Right atrium auricular region (tissue), 2 donors: ENCODE measurements at places on chromosomes 2 and 18. TPM values are rescaled to one million over a fixed set of nuclear protein-coding genes. Genes with fewer than 3 reads are reported as not detected.

GRCh38 chr2:219405958-219406860 lies 12.0 kb upstream of the DES start:
- no peak for DNase-seq

DNA sequence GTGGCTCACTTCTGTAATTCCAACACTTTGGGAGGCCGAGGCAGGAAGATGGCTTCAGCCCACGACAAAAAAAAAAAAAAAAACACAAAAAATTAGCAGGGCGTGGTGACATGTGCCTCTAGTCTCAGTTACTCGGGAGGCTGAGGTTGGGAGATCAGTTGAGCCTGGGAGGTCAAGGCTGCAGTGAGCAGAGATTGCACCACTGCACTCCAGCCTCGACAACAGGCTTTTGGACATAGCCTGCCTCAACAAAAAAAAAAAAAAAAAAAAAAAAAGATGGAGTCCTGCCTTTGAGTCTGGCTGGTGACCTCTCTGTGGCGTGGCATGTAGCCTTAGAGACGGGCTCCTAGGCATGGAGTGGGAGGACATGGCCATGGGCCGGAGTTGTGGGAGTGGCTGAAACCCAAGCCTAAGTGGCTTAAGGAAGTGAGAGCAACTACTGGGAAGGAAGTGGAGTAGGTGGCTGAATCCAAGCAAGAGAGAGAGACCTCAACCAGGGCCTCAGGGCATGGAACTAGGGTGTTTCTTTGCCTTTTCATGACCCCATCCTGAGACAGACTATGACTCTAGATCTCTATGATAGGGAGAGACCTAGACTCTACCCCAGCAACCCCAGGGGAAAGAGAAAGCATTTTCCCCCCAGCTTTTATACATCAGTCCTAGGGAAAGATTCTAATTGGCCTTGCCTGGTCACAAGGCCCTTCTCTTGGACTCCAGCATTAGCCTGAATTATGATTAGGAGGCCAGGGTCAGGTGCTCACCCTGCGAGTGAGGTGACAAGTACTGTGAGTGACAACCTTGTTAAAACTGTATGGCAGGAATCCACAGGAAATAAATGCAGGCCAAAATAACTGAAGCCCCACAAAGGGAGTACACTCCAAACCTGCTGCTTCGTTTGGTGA lies 34.2 kb downstream of the NPAS2 start:
- DNase-seq, result no peak

- no peak for DNase-seq
Observed at GRCh38 chr2:48400553-48401164, 129.3 kb upstream of the STON1 start.

- DNase-seq, result no peak
Observed at GRCh38 chr2:46695283-46695682, 215.9 kb downstream of the TMEM247 start.

GRCh38 chr2:59025157-59025757 lies 784.1 kb upstream of the FANCL start:
- no peak for DNase-seq

The TCF7L1 gene
- 3.1 TPM for total RNA-seq

- DNase-seq, result no peak
Observed at GRCh38 chr2:222976521-222977061, 75.4 kb upstream of the KCNE4 start.

DNA sequence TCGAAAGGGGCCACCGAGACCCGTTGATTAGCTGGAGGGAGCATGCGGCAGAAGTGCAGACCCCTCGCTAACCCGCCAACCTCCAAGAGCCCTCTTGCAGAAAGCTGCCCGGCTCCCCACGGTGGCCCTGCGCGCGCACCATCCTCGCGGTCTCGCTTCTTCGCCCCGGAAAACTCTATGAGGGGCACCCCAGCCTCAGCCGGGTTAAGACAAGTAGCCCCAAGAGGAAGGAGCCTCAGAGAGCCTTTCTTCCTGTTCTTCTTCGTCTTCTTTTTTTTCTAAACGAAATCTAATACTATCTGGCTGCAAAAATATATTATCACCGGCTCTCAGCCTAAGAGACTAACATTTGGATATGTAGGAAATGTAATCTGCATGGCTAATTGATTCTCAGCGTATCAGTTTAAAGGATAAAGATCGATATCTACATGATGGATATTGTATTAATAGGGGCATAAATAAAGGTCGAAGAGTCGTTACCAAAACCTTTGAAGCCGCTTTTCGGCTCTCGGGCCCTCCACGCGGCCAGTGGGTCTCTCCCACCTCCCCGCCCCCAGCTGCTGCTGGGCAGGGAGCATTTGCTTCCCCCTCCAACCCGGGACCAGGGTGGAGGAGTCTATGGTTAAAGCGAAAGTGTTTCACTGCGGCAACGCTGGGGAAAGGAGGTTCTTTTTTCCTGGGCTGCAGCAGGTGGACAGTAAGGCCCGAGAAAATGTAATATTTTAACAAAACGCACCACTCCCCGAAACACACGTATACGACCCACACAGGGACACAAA lies 6.1 kb upstream of the PAX3 start:
- DNase-seq, result no peak

GRCh38 chr18:39039813-39040212 lies 1474.2 kb upstream of the CELF4 start:
- no peak for DNase-seq

DNA sequence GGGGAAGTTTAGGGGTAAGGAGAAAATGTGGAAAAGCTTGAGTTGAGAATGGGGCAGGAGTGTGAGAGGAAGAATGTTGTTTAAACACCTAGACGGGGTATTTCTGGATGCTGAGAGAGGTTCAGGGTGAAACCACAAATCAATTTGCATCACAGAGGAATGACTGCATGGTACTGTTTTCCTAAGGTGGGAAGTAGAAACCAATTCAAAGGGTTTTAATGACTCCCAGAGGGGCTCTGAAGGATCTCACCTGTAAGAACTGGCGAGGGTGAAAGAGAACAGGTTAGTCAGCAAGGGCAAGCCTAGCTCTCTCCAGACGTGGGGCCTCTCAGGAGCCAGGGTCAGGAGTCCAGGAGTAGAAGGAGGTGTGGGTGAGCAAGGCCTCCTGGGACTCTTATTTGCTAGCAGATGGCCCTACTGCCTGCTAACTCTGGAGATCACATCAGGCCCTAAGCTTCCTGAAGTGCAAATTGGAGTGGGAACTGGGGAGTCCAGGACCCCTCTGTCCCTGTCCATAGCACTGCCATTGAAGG lies 133.0 kb upstream of the CELF4 start:
- no peak for DNase-seq

- no peak for DNase-seq
Observed at GRCh38 chr2:61460163-61460562, 10.7 kb downstream of the USP34 start.

DNA sequence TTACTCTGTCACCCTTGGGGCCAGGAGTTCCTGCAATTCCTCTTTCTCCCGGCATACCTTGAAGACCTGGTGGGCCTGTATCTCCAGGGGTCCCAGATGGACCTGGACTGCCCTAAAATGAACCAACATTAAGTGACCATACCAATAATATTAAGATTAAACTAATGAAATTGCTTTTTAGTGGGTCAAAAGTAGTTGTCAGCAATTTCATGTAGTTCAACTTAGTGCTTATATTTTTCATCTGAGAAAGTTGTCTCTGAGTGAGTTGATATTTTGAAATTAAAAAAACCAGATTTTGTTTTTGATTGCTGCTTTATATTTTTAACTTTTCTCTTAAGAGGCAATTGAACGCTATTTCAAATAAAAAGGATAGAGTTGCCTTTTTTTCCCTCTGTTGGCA lies 83.1 kb downstream of the COL3A1 start:
- DNase-seq, result no peak

DNA sequence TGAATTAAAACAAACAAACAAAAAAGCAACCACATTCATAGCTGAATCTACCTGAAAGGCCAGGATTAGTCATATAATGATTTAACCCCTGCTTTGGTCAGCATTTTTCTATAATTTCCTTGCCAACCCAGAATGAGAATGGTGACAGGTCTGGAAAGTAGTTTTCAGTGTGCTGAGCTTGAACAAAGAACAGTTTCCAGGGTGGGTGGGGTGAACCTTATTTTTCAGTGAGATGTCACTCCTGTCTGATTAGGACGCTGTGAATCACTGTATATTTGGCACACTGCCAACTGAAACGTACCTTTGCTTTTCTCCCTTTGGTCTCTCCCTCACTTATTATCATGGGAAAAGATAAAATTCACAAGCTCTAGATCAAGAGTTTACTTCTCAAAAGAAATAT lies 35.0 kb upstream of the DSC1 start:
- no peak for DNase-seq

The EPB41L3 gene
- 22.5 TPM for total RNA-seq

The PDCL3 gene
- total RNA-seq, result 18.8 TPM

DNA sequence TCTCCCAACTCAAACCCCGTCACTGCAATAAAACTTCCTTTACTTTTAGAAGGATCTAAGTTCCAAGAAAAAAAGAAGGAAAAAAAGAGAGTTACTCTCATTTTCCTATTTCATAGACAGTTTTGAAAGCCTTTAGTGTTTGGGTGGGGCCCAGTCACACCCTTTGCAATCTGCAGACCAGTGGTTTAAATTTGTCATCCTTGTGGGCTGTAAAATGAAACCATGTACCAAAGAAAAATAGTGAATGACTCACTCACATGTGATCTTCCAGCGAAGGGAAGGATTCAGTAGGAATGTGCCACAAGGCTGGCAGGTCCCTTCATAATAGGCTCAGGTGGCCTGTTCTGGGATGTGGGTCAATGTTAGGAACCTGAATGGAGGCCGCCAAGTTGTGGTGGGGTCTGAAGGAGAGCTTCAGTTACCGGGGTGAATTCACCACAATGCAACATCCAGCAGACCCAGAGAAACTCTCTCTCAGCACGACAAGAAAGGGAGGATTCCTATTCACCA lies 28.3 kb downstream of the ANXA4 start:
- peak; percentile 80 for DNase-seq

The TUBA4B gene
- total RNA-seq, result not detected

- no peak for DNase-seq
Observed at GRCh38 chr18:57089702-57090101, 57.2 kb upstream of the BOD1L2 start.

The YES1 gene
- 20.3 TPM for total RNA-seq
